ENCODE measurements at places on chromosomes 6 and 20. TPM values are rescaled to one million over a fixed set of nuclear protein-coding genes. Genes with fewer than 3 reads are reported as not detected.
A peak's percentile ranks its signal among the peaks of the same experiment; 100 is the strongest.

- peak; percentile 49 for DNase-seq
These were observed 24.6 kb upstream of the TNFRSF21 start for GRCh38 chr6:47334334-47334733.

DNA sequence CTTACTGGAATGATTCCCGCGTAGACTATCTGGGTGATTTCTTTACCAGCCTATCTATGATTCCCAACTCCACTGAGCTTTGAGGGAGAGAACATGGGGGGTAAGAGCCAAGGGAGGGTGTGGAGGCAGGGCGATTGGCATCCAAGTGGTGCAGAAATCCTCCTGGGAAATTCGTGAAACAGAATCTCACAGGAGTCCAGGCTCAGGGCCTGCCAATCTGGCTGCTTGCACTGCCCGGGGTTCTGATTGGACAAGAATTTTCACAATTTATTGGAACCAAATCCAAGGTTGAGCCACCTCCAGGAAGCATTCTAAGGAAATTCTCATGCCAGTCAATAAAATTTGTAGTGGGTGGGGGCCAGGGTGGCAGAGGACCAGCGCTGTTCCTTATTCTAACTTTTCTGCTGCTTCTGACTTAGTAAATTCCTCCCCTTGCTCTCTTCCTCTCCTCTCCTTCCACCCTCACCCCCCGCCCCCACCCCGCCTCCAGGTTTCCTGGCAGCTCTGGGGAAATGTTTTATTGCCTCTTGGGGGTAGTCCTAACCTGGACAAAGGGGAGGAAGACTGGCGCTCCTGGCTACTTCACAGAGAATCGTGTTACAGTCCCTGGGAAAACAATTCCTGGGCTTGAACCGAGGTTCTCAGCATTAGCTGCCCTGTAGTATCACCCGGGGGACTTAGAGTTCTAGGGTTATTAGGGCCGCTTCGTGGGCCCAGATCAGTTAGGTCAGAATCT is 3.1 kb downstream of the BMP6 start:
- DNase-seq = peak; percentile 68

GRCh38 chr6:38638941-38639497 is 710 bp downstream of the BTBD9 start:
- peak; percentile 37 for DNase-seq

- peak; percentile 42 for DNase-seq
These were observed 462.9 kb downstream of the COL12A1 start for GRCh38 chr6:74742793-74743508.

DNA sequence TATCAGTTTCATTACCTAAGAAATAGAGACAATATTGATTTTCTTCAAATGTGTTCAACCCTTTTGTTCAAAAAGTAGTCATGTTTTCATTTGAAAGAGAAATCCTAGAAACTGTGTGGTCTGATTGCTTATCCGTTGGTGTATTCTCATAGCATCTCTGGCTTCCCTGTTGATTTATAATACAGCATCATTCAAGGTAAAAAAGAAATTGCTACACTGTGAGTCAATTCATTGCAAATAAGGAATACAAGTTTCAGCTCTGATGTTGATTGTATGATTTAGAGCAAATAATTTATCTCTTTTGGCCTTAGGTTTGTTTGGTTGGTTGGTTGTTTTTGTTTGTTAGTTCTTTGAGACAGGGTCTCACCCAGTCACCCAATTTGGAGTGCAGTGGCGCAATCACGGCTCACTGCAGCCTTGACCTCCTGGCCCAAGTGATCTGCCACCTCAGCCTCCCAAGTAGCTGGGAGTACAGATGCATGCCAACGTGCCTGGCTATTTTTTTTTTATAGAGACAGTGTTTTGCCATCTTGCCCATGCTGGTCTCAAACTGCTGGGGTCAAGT is 185.5 kb upstream of the TNFAIP3 start:
- DNase-seq = no peak

DNA sequence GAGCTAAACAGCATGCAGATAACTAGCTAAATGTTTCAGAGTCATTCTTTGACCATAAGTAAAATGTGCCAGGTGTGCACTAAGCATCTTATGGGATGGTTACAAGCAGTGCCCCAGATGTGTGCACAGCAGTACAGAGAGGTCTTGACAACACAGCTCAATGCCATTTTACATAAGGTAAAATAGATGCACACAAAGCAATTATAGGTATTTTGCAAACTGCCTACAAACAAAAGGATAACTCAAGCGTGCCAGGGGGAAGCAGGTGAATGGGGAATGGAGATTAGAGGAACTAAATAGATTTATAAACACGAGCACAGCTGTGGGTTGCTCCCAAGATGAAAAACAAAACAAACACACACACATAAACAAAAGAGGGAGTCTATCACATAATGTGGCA is 64.8 kb downstream of the SLC2A10 start:
- no peak for DNase-seq

- DNase-seq = no peak
These were observed 68.3 kb downstream of the CD24 start for GRCh38 chr6:106906232-106906631.

DNA sequence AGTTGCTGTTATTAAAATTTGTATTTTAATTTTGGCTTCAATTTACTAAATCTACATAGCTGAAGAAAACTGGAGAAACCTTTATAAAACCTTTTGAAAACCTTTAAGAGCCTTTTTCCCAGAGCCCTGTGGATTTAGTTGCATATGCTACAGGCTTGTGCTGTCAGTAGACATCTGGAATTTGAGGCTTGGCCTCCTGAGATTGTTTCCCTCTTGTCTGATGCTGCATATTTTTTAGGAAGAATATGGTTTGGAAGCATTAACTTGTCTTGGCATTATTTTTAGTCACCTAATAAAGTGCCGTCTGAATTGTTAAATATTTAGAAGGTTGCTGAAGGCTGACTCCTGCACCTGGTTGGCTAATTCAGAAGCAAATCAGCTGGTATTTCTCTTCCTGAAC is 369.4 kb downstream of the UTRN start:
- no peak for DNase-seq

Gene UST
- 7.9 TPM for total RNA-seq

Gene DST
- 81.5 TPM for total RNA-seq

Gene ESF1
- 18.7 TPM for total RNA-seq

Gene PPP1R16B
- 0.12 TPM for total RNA-seq

Gene RMND1
- 13.9 TPM for total RNA-seq

Data from PC-3 (cell line).